ENCODE measurements at places on chromosomes 6 and 20. TPM values are rescaled to one million over a fixed set of nuclear protein-coding genes. Genes with fewer than 3 reads are reported as not detected.
A peak's percentile ranks its signal among the peaks of the same experiment; 100 is the strongest.

The LINC00237 gene
- total RNA-seq, result not detected

The NRSN1 gene
- total RNA-seq, result not detected

The GLP1R gene
- total RNA-seq, result 0.45 TPM

The CST1 gene
- not detected for total RNA-seq

The PXDC1 gene
- 86.7 TPM for total RNA-seq

The TAGAP gene
- total RNA-seq, result 2.0 TPM

The SLC22A2 gene
- total RNA-seq, result not detected

The TINAG gene
- not detected for total RNA-seq

The CLDN20 gene
- not detected for total RNA-seq

The GSTA3 gene
- total RNA-seq, result not detected

The DAAM2 gene
- 17.8 TPM for total RNA-seq

The NMBR gene
- total RNA-seq, result 0.33 TPM

The FUT9 gene
- not detected for total RNA-seq

The PPP1R14C gene
- 80.8 TPM for total RNA-seq

DNA sequence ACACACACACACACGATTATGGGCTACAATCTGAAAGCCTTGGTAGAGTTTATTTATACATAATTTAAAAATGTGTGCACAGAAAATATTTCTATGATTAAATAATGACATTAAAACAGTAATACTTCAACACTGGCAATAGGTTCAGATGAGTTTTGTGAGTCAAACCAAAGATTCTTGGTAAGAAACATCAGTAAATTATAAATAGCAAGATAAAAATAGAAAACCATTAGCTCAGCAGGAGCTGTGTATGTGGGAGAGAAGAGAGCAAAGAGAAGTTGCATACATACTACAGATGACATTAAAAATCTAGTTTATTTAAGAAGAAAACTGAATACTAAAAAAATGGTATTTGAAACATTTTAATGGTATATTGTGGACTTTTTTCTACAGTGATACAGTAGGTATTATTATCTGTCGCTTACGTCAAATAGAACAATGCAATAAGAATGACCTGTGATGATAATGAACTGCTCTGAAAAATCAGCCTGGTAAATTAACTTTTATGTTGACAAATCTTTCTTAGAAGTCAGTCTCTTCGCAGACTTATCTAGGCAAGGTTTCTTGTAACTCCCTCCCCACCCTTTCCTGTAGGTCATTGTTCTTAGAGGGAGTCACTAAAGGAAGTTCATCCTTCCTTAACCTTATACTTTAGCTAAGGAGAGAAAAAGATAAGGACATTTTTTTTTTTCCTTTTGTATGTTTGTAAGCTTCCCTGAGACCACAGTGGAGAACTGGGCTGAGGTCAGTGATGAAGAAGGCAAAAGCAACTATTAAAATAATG lies 149.3 kb downstream of the GJA1 start:
- no peak for DNase-seq
- no peaks in the 10 kb centered on the region for H3K4me1 ChIP-seq

DNA sequence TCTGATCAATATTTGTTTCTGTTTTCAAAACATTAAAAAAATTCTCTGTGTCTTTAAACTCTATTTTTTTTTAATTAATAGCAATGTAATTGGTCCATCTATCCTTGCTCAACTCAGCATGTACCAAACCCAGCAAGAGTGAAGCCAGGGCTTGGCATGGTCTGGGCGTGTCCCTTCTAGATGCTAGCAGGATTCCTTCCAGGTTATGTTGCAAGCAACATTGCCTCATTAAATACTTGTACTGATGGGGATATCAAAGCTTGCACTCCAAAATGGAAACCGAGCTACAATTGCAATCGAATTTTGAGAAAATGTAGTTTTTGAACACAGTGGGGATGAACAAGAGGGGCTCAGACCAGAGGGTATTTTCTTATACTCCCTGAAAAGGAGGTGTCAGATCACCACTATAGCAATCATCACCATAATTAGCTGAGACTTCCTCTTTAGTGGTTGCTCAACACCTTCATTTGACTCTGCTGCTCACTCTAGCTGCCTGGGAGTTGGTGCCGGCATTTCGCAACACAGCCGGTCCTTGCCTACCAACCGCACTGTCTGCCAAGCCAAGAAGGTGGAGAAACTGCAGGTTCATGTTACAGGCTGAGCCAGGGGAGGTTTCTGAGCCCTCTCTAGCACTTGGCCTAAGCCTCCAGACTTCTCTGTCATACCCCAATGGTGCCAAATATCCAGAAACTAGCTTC lies 67.8 kb upstream of the RALGAPA2 start:
- H3K27ac ChIP-seq, result peak overlapping the region; percentile 78
- H3K4me1 ChIP-seq, result peaks cover 35% of the 10 kb centered on the region
- no peaks in the 10 kb centered on the region for H3K27me3 ChIP-seq
- H3K4me3 ChIP-seq, result no peak overlapping the region
- peak; percentile 90 for DNase-seq

DNA sequence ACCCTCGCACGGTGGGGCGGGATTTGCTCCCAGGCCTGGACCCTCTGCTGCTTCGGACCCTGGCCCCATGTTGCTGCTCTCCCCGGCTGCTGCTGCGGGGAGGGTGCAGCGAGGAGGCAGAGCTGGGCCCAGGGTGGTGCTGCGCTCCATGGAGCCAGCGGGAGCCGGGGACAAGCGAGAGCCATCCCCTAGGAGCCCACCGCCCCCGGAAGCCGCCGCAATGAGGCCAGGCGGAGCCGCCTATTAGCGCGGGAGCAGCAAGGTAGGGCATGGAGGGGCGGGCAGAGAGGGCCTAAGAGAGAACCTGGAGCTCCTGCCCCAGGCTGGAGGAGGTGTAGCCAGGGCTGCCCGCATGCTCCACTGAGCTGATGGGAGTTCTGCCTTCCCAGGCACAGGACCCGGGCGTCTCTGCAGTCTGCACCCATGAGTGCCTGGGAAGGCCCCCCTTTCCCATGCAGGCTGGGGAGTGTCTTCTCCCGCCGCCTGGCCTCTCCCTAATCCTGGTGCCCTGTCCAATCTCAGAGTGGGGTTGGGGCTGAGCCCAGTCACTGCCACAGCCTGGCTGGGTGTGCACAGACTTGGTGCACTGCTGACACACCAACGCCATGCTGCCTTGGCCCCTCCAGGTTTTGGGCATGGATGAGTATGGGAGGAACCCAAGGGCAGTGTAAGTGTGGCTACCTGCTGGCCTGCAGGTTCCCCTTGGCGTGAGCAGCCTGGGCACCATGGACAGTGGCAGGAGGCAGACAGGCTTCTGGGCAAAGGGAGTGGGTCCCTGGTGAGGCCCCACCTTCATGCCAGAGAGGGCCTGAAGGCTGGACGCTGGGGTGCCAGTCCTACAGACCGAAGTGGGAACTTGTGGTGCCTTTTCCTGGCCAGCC lies 360.6 kb upstream of the MAP3K7 start:
- DNase-seq, result no peak
- no peaks in the 10 kb centered on the region for H3K36me3 ChIP-seq
- H3K4me3 ChIP-seq, result no peak overlapping the region
- no peak overlapping the region for H3K27ac ChIP-seq
- no peaks in the 10 kb centered on the region for H3K4me1 ChIP-seq

DNA sequence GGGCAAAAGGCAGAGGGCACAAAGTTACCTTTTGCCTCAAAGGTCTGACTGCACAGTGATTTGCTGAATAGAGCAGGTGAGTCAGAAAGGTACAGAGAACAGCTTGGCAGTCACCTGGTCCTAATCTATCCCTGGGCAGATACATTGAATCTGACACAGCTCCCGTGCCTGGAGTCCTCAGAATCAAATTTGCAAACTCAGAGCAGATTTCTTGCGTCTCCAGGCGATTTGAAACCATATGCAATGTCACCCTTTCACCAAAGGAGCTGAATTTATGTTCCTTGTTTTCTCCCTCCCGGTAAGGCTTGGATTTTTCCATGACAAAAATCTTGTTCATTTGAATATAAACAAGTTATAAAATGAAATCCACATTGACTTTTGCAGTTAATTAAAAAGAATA lies 81.6 kb upstream of the SNAP25 start:
- H3K4me1 ChIP-seq, result peaks cover 2% of the 10 kb centered on the region
- no peak overlapping the region for H3K27ac ChIP-seq
- H3K4me3 ChIP-seq, result no peak overlapping the region

DNA sequence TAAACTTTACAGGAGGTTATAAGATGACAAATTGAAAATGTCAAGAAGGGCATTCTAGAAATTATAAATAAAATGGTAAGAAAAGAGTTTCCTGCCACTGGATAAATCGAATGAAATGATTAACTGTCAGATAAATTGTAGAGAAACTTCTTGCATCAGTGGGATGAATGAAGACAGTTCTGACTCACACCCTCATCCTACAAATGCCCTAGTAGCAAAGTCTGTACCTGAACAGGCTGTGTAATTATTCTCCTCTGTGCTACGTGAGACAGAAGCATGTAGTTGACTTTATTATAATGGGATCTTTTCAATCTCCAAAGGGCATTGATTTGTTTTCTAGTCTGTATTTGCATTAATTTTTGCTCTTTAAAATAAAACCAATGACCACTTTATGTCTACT lies 47.3 kb downstream of the IYD start:
- no peak overlapping the region for H3K4me3 ChIP-seq
- H3K27me3 ChIP-seq, result no peaks in the 10 kb centered on the region
- peaks cover 3% of the 10 kb centered on the region for H3K4me1 ChIP-seq
- no peaks in the 10 kb centered on the region for H3K36me3 ChIP-seq
- DNase-seq, result no peak

GRCh38 chr6:56250266-56250665 lies 2.9 kb upstream of the COL21A1 start:
- no peak overlapping the region for H3K4me3 ChIP-seq
- H3K27me3 ChIP-seq, result no peaks in the 10 kb centered on the region
- peaks cover 15% of the 10 kb centered on the region for H3K4me1 ChIP-seq
- no peaks in the 10 kb centered on the region for H3K36me3 ChIP-seq
- no peak for DNase-seq

- H3K27ac ChIP-seq, result no peak overlapping the region
- no peak for DNase-seq
- no peaks in the 10 kb centered on the region for H3K4me1 ChIP-seq
- no peaks in the 10 kb centered on the region for H3K27me3 ChIP-seq
- H3K36me3 ChIP-seq, result no peaks in the 10 kb centered on the region
- no peak overlapping the region for H3K4me3 ChIP-seq
Observed at GRCh38 chr6:37534893-37535292, 35.2 kb upstream of the CCDC167 start.

DNA sequence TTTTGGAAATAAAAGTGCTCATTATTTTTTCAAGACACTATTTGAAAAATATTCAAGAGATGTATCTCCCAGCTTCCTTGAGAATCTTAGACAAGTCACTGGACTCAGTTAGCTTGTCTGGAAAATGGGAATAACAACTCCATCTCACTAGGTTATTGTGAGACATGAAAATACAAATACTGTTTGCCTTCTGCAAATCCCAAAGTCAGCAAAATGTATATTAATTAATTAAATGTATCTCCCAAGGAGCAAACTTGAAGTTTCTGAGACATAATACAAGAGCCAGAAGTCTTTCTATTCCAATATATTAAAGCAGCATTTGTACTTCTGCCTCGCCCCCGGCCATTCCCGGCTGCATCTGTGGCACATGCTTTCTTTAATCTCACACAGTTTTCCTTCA lies 54.6 kb upstream of the ID4 start:
- H3K4me3 ChIP-seq, result no peak overlapping the region
- peaks cover 8% of the 10 kb centered on the region for H3K4me1 ChIP-seq
- no peaks in the 10 kb centered on the region for H3K36me3 ChIP-seq
- H3K27ac ChIP-seq, result no peak overlapping the region
- no peaks in the 10 kb centered on the region for H3K27me3 ChIP-seq

- peaks cover 39% of the 10 kb centered on the region for H3K4me1 ChIP-seq
- no peak for DNase-seq
- no peaks in the 10 kb centered on the region for H3K27me3 ChIP-seq
- peak overlapping the region; percentile 22 for H3K27ac ChIP-seq
- no peak overlapping the region for H3K4me3 ChIP-seq
Observed at GRCh38 chr20:32829311-32830005, 9.7 kb downstream of the MAPRE1 start.

DNA sequence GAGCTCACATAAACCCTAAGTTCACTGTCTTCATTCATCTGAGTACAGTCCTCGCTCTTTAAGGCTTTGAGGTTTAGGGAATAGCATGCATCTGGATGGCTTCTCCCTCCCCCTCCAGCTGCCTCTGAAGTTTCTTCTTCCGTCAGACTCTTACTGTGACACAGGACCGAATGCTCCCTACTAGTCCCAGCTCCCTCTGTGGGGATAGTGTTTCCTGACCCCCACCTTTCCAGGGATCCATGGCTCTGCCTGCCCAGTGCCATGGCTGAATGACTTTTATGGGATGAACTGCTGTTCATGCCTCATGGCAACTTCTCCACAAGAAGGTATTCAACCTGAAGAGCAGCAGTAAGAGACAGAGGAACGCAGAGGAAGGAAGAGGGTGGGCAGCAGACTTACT lies 79.8 kb upstream of the EMILIN3 start:
- no peaks in the 10 kb centered on the region for H3K27me3 ChIP-seq
- peaks cover 48% of the 10 kb centered on the region for H3K36me3 ChIP-seq
- DNase-seq, result no peak

DNA sequence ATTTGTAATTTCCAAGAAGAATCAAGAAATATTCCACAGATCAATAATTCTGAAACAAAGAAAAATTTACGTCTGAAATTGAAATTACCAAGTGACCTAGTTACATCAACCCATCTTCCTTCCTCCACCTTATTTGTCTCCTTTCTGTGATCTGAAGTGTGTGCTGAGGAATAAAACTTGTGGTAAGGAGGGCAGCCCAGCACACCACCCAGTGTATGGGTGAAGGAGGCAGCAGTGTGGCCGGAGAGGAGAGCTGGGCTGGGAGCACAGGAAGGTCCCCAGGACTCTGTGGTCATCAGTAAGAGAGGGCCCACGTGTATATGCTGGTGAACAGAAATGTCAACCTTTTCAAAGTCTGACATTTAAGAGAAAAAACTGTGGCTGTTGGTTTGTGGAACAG lies 11.3 kb upstream of the CCR6 start:
- no peak for DNase-seq
- H3K36me3 ChIP-seq, result no peaks in the 10 kb centered on the region
- peaks cover 9% of the 10 kb centered on the region for H3K4me1 ChIP-seq
- no peak overlapping the region for H3K4me3 ChIP-seq
- no peak overlapping the region for H3K27ac ChIP-seq
- H3K27me3 ChIP-seq, result no peaks in the 10 kb centered on the region

DNA sequence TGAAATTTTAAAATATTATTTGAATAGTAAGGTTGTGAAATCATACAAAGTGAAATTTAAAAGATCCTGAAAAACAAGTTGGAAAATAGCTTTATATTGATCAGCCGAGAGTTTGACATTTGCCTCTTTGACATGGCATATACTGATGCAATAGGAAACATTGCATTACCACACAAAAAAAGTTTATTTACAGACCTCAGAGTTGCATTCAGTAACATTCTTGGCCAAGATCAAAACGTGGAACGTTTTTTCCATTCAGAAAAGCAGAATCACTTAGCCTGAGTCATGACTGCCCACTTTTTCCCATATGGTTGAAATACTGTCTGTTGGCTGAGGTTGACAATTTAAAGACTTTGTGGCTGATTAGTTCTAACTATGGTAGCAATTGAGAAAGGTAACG lies 55.1 kb upstream of the BACH2 start:
- H3K4me1 ChIP-seq, result no peaks in the 10 kb centered on the region
- DNase-seq, result no peak
- H3K4me3 ChIP-seq, result no peak overlapping the region

GRCh38 chr20:43954704-43955061 lies 40.0 kb downstream of the TOX2 start:
- no peak for DNase-seq
- peaks cover 10% of the 10 kb centered on the region for H3K4me1 ChIP-seq
- H3K4me3 ChIP-seq, result no peak overlapping the region
- no peak overlapping the region for H3K27ac ChIP-seq
- no peaks in the 10 kb centered on the region for H3K27me3 ChIP-seq
- no peaks in the 10 kb centered on the region for H3K36me3 ChIP-seq

GRCh38 chr6:143731789-143732188 lies 54.0 kb downstream of the PHACTR2 start:
- peaks cover 20% of the 10 kb centered on the region for H3K4me1 ChIP-seq
- H3K27ac ChIP-seq, result no peak overlapping the region
- H3K4me3 ChIP-seq, result no peak overlapping the region
- H3K36me3 ChIP-seq, result no peaks in the 10 kb centered on the region
